ENCODE measurements at places on chromosomes 7 and 10.

GRCh38 chr10:95579835-95580535 lies 18.8 kb upstream of the SORBS1 start:
- no peak for DNase-seq

- DNase-seq: no peak
Observed at GRCh38 chr10:59047180-59047579, 129.3 kb upstream of the PHYHIPL start.

DNA sequence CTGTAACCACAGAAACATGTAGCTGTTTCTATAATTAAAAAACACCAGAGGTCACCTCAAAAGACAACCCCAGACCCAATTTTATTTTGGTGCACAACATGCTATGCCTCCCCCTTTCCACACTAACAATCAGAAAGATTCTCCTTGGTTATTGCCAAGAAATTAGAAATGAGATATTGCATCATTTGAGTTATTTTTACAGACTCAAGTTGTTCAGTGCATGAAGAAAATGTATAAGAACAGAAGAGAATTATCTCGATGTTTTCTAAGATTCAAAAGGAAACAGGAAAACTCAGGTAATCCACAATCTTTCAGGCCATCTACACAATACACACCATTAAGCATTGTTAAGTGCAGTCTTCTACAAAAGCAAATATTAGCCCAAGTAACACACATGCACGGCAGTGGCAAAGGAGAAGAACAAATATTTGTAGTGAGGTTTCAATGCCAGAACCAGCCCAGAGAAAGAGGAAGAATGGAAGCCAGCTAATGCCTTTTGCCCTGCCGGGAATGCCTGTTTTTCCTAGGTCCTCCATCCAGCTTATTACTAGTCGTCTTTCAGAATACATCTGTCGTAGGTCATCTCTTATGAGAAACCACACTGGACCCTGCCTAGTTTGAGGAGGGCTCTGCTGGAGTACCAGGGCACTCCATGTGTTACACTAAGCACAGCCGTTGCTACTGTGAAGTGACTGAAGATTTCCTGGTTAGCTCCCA lies 67.6 kb upstream of the C1GALT1 start:
- DNase-seq: no peak

DNA sequence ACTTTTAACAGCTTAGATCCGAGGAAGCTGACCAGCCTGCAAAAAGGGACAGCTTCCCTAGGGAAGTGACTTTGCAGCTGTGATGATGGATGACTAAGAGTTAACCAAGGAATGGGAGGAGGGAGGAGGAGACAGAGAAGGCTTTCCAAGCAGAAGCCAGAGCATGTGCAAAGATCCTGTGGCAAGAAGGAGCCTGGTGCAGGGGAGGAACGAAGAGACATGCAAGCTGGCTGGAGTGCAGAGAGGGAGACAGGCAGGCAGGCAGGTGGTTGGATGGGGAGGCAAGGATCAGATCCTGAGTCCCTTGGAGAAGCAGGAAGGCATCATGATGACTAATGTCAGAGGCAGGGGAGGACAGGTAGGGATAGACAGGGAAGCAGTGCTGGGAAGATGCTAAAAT lies 148.8 kb downstream of the PFKFB3 start:
- no peak for DNase-seq

DNA sequence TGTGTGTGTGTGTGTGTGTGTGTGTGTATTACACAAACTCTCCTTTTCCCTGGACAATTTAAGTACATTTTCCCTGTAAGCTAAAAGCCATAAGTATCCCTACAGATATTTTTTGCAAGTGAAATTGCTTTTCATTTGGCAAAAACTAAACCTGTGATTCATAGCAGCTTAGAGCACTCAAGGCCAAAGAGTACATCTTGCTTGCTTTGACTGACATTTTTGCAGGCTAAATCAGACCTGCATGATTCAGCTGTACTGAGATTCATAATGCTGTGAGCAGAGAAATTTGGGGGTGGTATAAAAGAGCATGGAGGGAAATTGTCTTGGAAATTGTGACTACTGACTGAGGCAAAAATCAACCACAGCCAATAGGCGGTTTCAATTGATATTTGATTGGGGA lies 500.4 kb downstream of the GFRA1 start:
- DNase-seq: peak; percentile 69

GRCh38 chr10:12782537-12782936 lies 219.0 kb downstream of the CCDC3 start:
- DNase-seq: peak; percentile 35

DNA sequence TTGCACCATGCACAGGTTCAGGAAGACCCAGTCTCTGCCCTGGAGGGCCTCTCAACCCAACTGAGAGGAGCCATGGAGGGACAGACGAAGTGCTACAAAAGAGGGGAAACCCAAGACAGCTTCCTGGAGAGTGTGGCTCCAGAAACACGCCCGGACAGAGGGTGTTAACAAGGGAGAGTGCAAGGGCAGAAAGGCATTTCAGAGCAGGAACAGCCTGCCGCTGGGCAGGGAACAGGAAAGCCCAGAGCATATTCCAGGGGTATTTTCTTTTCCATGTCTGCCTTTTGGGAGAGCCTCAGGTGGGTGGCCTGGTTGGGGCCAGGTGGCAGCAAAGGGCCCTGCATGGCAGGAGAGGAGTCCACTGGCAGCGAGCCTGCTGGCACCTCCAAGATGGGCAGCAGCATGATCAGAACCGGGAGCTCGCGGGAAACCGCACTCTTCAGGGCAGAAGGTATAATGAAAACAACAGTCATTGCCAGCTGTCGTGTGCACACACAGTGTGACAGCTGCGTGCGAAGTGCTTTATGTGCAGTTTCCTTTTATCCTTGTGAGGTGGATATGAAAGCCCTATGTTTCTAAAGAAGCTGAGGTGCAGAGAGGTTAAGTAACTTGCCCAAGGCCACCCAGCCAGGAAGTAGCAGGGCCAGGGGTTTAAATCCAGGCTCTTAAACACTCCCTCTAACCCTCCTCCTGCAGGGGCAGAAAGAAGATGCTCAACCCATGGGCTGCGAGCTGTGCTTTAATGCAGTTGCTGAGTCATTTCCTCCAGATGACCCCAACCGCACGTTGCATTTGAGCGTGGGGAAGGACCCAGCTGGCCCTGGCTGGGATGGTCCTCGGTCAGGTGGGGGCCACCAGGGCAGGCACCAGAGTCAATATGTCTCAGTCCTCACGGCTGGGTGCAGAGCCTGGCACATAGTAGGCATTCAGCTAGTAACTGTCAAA lies 128.6 kb downstream of the OAT start:
- DNase-seq: peak; percentile 12

DNA sequence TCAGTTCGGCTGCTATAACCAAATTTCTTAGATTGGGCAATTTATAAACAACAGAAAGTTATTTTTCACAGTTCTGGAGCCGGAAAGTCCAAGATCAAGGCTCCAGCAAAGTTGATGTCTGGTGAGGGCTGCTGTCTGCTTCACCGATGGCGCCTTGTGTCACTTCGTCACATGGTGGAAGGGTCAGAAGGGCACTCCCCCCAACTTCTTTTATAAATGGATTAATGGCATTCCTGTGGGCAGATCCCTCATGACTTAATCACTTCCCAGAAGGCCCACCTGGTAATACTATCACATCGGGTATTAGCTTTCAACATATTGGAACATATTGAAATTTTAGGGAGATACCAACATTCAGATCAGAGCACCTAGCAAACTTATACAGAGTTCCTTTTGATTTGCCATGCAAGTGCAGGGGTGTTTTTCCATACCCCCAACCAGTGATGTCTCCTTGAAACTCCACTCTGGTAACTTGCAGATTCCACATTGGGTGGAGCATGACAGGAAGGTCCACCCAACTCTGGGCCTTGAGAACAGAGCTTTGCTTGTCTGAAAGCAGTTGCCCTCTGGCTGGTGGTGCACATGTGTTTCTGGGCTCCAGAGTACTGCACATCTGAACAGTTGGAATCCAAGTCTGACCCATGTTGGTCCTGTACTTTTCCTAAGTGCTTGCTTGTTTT lies 85.1 kb upstream of the KMT2E start:
- DNase-seq: no peak

DNA sequence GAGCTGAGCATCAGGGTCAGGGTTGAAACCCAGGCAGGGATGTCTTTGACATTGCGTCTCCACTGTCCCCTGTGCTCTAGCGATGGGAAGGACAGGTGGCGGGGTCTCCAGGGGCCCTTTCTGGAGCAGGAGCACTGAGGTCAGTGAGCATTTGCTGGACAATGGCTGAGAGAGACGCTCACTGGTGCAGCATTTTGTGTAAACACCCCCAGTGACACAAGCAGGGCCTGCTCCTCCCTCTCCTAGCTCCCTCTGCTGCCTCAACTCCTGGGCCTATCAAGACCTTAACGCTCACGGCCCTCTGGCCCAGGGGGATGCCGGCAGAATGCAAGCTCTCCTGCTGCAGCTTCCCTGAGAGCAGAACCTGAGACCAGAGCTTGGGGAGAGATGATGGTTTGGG lies 17.4 kb upstream of the INMT start:
- no peak for DNase-seq

GRCh38 chr7:38600741-38601140 lies 30.4 kb downstream of the AMPH start:
- no peak for DNase-seq

GRCh38 chr10:16770670-16771069 lies 46.6 kb downstream of the RSU1 start:
- DNase-seq: no peak

- DNase-seq: no peak
Observed at GRCh38 chr10:60041489-60042133, 135.3 kb upstream of the CCDC6 start.

GRCh38 chr10:27568196-27569175 lies 64.4 kb downstream of the RAB18 start:
- DNase-seq: no peak

DNA sequence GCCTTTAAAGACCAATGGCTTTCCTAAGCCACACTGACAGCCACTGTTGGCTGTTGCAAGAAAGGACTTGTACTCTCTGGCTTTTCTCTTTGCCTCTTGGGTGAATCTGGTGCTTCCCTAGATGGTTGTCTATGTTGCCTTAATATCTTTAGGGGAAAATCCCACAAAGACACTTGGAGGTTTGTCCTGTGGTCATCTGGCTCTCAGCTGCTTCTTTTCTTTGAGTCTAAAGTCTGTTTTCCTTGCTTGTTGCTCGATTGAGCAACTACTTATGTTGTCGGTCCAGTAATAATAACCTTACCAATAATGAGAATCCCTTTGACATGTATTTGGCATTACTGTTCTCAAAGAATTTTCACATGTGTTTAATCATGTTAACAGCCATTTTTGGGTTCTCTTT lies 537.6 kb downstream of the LRMDA start:
- DNase-seq: no peak

GRCh38 chr7:71459132-71459531 lies 327.2 kb downstream of the GALNT17 start:
- no peak for DNase-seq

DNA sequence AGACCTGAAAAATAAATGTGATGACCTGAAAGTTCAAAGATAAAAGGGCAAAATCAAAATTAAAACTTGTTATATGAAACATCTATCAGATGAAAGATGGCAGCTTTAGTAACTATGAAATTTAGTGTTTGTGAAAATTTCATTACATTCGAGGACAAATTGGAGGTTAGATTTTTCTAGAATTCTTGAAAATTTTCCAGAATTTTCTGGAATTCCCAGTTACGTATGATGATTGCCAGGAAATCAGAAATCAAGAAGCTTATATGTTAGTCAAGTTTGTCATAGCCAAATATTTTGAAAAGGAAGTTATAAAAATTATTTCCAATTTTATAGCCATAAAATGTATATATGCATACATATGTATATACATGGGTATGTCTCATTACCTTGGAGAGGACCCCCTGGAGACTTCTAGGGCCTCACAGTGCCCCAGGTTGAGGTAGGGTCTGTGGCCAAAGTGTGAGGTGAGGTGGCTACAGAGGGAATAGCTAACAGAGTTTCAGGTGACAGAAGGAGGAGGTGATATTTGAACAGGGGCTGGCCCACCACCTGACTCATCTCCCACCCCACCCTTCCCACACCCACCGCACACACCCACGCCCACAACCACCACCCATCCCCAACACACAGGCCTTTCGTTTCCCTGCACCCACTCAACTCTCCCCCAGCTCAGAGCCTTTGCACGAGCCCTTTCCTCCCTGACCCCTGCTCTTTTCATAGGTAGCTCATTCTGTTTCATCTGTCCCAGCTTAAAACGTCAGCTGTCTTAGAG lies 21.5 kb downstream of the C10orf105 start:
- DNase-seq: no peak

GRCh38 chr10:123621916-123622315 lies 44.2 kb upstream of the GPR26 start:
- no peak for DNase-seq

Measured in umbilical cord (tissue), 2 donors.